ENCODE measurements at places on chromosomes 16 and 17.

DNA sequence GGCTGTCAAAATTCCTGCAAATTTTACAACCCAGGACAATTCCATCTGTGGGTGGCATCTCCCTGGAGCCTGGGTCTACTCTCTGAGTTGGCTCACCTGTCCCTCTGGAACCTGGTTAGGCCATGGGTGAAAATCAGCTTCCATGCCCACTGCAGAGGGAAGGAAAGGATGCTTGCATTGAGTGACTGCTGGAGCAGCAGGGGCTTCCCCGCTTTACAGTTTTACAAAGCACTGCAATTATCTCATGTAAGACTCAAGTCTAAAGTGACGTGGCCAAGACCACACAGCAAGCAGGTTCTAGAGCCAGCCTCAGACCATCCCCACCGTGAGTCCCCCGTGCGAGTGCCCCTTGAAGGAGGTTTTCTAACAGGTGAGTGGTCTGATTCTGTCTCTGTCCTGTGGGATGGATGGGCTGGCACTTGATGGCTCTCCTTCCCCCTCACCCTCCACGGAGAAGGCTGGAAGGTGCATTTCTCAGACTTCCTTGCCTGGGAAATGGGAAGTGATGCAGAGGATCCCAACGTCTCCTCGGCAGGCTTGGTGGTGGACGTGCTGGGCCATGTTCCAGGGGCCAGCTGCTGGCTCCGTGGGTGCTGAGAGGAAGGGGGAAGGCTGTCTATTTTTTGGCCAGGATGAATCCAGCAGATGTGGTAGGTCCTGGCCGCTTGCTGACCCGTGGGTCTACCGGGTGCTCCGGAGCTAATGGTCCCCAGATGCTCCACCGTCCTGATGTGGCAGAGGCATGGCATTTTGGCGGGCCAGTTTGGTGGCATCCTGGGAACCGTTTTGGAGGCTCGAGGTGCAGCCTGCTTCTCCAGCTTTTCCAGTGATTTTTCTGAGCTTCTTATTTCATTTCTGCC lies 26.3 kb upstream of the CBX4 start:
- no peak for DNase-seq

- DNase-seq, result no peak
Observed at GRCh38 chr16:2350500-2350899, 10.0 kb upstream of the ABCA3 start.

DNA sequence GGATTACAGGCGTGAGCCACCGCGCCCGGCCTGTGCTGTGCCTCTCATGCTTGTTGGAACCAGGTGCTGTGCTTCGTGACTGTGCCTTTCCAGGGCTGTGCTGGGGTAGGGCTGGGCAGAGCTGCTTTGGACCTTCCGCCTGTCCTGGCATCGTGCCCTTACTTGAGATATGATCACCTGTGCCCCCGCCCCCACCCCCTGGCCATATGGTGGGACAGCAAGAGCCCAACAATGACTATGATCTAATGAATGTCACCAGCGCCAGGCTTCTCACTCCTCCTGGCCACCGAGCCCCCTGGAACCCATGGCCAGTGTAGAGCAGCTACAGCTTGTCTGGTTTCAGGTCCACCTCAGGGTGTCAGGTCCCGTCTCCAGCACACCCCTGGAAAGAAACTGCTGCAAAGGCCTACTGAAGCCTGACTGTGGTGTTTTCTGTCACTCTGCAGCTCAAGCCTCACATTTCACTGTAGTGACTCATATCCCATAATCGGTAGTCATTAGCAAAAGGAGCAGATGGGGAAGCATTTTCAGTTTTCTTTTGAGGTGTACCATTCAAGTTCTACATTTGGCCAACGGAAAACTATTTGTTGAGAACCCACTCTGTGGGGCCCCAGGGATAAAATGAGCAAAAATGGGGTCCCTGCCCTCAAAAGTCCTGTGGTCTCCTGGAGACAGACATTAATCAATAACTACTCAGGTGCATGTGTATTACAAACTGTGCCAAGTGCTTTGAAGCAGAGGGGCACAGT lies 22.1 kb downstream of the FCSK start:
- DNase-seq, result no peak

GRCh38 chr16:28192806-28193529 lies 18.8 kb downstream of the XPO6 start:
- DNase-seq, result no peak

DNA sequence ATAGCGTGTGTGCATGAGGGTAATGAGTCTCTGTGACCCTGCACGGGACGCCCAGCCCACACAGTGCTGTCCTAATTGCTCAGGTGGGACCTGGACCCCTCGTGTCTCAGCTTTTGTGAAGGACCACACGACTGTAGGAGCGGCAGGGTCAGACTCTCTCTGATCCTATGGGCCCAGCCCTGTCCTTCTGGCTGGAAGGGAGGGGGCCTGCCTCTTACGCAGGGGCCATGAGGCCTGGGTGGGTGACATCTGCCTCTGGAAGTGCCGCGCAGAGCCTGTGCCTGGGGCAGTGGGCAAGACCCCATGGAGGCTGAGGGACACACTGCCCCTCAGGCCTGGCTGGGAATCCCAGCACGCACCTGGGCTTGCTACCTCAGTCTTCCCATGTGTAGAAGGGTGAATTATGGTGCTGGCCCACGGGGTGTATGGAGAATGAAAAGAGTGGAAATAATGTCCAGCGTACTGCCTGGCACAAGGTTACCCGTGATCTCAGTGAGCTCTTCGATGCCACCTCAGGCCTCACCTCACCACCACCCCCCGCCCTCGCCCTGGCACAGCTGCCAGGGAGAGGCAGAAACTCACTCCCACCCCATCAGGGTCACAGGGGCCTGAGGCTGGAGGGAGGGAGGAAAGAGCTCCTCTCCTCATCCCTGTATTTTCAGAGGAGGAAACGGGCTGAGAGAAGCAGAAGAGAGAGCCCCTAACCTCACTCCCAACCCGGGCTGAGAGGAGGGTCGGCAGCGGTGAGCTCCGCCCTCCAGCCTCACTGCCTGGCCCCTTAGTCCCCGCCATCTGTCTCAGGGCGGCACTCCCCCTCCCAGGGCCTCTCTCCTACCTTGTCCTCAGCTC lies 27.1 kb upstream of the DBNDD1 start:
- no peak for DNase-seq

GRCh38 chr17:71349908-71350600 lies 770.8 kb upstream of the SOX9 start:
- no peak for DNase-seq

GRCh38 chr16:73048292-73049080 lies 558 bp upstream of the ZFHX3 start:
- DNase-seq, result no peak

Measured in right lung (tissue), 10 donors.